ENCODE measurements at places on chromosomes 13 and 19. TPM values are rescaled to one million over a fixed set of nuclear protein-coding genes. Genes with fewer than 3 reads are reported as not detected.

ADGRE3 gene
- total RNA-seq = 1.0 TPM

RNF113B gene
- not detected for total RNA-seq

IQCN gene
- total RNA-seq = 28.3 TPM

FAM174C gene
- 59.0 TPM for total RNA-seq

CCDC122 gene
- total RNA-seq = 1.2 TPM

LIN7B gene
- total RNA-seq = 10.8 TPM

CYSLTR2 gene
- total RNA-seq = 3.9 TPM

KLK12 gene
- not detected for total RNA-seq

GNA15 gene
- total RNA-seq = 35.7 TPM

- DNase-seq = no peak
Observed at GRCh38 chr13:43156916-43157315, 133.5 kb downstream of the DNAJC15 start.

DNA sequence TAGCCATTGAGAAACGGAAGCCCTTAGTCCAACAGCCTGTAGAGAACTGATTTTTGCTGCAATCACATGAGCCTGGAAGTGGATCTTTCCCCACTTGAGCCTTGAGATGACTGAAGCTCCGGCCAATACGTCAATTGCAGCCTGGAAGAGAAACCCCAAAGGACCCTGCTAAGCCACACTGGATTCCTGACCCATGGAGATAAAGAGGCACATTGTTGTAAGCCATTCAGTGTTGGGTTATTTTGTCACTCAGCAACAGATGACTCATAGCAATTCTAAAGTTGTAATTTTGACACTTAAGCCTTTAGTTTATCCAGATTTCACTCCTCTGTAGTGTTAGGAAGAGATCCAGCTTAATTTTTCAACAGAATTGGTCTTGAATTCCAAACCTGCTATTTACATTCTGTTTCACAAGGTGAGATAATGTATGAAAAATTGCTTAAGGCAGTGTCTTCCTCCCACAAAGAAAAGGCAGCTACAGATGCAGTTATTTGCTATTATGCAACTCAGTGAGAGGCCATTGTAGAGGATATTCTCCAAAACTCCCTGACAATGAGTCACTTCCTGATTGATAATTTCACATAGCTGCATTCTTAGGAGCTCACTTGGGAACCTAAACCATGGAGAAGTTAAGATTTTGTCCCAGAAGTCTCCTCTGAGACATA is 59.4 kb upstream of the TSHZ3 start:
- DNase-seq = no peak

- DNase-seq = no peak
Observed at GRCh38 chr13:93411186-93411680, 184.6 kb downstream of the GPC6 start.

GRCh38 chr13:96992633-96993032 is 1.6 kb downstream of the OXGR1 start:
- DNase-seq = no peak

DNA sequence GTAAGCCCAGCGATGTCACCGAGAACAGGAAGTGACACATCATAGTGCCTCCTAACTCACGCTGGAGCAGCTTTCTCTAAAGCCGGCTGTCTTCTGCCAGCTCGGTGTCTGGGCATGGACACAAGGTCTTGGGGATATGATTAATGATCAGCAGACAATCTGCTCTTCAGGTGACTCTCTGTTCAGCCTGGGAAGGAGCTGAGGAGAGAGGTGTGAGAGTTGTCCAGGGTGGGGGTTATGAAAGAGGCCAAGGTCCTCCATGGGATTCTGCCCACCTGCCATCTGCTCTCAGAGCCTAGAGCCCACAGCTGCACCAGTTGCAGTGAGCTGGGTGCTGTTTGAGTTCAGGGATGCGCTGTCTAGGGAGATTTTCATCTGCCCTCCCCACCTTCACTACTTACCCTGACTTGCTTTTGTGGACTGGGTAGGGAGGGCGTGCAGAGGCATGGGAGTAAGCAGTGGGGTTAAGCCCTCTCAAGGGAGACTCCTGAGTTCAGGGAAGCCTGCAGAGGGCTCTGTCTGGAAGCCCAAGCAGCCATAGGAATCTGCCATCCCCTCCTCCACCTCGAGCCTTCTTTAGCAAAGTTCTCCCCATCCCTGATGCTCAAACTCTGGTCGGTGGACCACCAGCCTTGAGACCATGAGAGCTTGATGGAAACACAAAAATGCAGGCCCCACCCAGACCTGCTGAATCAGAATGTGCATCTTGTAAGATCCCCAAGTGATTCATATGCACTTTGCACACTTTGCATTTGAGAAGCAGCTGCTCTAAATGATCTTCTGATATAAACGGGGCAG is 539.7 kb downstream of the RFC3 start:
- no peak for DNase-seq

- DNase-seq = no peak
Observed at GRCh38 chr13:99469041-99469440, 32.2 kb upstream of the TM9SF2 start.

DNA sequence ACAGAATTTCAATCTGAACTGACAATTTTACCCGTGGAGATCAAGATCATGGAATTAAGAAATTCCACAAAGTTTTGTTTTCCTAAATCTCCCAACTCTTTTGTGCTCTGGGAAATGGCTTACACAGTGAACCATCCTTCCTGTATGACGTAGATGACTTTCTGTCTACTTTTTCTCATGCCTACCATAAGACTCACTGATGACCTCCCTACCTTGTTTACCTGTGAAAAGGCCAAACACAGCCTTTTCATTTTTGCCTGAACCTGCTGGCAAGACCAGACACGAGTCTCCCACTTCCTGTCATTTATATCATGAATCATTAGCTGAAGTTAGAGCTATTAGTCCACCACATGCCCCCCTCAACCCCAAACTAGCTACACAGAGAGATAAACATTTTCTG is 4.6 kb upstream of the KBTBD6 start:
- no peak for DNase-seq

DNA sequence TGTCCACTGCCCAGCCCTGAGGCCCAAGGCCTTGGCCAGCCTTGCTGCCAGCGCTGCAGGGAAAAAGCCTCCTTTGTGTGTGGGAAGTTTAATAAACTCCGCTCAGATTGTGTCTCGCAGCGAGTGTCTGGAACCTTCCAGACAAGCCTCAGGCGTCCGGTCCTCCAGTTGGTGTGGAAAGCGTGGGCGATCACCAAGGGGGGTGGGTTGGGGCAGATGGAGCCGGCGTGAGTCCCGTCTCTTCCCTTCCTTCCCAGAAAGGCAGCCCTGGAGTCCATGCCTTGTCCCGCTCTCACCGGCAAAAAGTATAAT is 4.6 kb downstream of the STK11 start:
- DNase-seq = no peak

GRCh38 chr13:98677398-98677797 is 75.1 kb downstream of the SLC15A1 start:
- no peak for DNase-seq

DNA sequence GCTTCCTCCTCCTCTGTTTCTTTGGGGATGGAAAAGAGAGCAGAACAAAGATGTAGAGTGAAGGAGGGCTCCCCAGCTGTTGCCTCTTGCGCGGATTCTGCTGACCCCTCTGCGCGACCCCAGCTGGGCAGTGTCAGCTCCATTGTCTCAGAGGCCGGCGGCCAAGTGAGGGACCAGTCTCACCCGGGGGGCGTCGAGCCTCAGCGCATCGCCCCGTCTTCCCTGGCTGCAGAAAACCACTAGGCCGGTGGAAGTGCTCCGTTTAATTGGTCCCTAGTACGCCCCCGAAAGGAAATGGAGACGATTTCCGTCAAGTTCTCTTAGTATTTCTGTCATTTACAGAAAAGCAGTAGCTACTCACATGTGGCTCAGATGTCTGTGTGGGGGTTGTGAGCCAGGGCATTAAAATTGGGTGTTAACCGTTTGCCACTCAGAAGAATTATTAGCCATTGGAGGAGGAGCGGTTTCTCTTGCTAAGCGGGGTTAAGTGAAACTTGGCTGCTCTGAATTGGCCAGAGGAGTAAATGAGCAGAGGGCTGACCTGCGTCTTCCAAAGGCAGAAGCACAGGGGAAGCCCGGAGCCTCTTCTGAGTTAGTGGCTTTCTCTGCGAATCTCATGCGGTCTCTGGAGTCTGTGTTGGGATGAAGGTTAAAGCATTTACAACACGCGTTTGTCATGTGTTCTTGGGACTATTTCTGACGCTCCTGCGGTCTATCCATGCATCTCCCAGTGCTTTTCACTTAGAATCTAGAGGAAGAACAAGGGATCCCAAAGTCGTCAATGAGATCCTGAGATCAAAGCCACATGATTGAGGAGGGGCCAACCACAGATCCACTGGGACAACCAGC is 132.8 kb upstream of the MYO16 start:
- no peak for DNase-seq

DNA sequence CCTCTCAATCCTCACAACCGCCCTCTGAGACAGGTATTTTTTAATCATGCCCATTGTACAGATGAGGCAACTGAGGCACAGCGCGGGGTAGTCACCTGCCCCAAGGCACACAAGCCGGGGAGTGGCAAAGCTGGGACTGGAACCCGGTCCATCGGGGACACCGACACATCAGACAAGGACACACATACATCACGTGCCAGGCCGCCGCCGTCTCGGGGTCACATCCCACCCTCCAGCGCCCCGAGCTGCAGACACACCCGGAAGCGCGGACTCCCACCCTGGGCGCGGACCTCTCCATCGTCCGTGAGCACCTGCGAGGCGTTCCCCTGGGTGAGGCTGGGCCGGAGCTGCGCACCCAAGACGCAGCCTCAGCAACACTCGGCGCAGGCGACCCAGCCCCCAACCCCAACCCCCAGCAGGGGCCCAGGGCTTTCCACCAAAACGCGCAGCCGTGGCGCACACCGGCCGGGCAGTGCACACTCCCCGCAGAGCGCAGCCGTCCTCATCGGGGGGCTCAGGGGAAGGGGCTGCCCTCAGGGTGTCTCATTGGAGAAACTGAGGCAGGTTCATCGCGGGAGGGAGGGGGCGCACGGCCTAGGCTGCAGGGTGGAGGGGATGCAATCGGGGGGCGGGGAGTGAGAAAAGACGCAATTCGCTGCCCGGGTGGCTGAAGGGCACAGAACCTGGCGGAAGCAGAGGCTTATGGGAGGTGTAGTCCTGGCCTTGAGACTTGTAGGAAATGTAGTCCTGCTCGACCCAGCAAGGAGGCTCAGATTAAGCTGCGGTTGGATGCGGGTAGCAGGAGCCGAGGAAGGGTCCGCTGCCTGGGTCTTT is 1.9 kb upstream of the LMTK3 start:
- peak; percentile 78 for DNase-seq

DNA sequence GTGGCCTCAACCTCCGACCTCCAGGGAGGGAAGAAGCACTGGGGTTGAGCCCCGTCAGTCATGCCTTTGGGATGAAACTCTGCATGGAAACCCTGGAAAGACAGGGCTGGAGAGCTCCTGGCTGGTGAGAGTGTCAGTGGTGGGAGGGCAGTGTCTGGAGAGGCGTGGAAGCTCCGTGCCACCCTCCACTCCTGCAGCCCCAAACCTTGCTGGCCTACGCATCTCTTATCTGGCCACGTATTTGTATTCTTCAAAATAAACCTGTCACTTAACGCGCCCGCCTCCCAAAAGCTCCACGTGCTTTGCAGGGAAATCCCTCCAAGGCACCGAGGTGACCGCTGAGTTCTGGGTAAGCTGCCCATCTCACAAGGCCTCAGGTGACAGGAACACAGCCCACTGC is 84.3 kb downstream of the TEX29 start:
- no peak for DNase-seq

GRCh38 chr13:52862358-52863206 is 14.1 kb upstream of the PCDH8 start:
- DNase-seq = no peak

- DNase-seq = no peak
Observed at GRCh38 chr13:41960211-41960636, 685 bp downstream of the VWA8 start.

DNA sequence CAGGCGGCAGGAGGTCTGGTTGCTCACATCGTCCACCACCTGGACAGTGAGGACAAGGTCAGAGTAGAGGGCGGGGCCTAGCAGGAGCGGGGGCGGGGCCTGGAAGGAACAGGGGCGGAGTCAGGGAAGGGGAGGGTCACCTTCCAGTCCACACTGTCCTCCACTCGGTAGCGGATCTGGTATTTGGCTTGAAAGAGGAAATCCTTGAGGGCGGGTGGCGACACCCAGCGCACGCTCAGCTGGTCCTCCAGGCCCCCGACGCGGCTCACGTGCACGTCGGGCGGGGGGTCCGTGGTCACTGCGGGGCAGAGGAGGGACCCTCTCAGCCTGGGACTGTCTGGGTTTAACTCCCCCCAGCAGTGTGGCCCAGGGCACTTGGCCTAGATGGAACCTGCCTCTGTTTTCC is 8.2 kb downstream of the REX1BD start:
- DNase-seq = no peak

GRCh38 chr19:55071129-55071502 is 4.6 kb upstream of the EPS8L1 start:
- no peak for DNase-seq

DNA sequence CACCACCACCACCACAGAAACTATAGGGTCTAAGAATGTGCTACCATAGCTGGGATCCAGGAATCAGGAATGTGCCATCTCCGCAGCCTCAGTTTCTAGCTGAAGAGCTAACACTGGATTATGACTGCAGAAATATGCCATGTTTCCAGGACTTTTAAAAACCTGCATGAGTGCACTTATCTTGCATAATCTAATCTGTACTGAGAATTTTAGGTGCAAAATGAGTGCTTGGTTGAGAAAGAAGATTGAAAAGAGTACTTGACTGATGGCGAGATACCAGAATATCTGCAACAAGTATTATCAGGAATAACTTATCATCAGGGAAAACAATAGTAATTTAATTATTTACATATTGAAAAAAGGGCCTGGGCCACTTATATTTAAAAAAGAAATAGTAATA is 97.2 kb upstream of the FAM216B start:
- DNase-seq = no peak

GRCh38 chr13:97631158-97631557 is 197.2 kb downstream of the RAP2A start:
- DNase-seq = no peak

GRCh38 chr13:101930331-101930730 is 471.5 kb downstream of the FGF14 start:
- no peak for DNase-seq

DNA sequence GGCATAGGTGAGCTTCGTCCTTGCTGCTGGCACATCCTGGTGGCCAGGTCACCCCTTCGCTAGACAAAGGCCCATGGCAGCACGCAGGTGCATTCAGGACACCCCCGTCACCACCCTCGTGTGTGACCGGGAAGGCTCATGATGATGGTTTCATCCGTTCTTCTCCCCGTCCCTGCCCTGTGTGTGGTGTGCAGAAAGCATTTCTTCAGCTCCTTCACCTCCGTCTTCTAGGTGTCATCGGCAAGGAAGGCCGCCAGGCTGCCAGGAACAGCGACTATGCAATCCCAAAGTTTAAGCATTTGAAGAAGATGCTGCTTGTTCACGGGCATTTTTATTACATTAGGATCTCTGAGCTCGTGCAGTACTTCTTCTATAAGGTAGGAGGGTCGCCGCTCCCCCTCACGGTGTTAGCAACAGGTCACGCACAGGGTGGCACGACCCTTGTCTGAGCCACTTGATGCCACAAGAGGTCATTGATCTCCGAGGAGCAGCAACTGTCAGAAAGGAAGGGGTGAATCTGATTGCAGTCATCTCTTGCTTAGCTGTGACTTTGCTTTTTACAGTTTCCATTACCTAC is 111.0 kb upstream of the MCF2L start:
- DNase-seq = no peak

GRCh38 chr19:3142292-3142670 is 6.4 kb downstream of the GNA15 start:
- DNase-seq = peak; percentile 49

GRCh38 chr13:76837801-76838200 is 48.4 kb downstream of the KCTD12 start:
- no peak for DNase-seq
